Activated CD4-positive, CD25-positive, alpha-beta regulatory T cell treated with anti-CD3 and anti-CD28 coated beads, Interleukin-2, amount 50 U/mL, for 16 hours (primary cell): ENCODE measurements at places on chromosomes 6 and 20.

DNA sequence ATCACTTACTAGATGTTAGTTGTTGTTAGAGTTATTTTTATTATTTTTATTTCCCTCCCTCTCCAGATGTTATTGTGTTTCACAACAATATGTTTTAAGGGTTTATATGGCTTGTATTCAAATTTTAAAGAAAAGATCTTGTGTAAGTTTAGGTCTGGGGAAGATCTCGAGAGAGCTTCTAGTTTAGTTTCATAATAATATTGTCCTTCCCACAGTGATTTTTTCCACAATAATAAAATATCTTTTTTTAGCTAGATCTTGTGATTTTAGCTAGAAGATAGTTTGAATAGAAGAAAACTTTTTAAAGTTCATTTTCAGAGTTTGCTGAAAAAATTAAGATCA lies 55.0 kb downstream of the ADGRG6 start:
- no peak for DNase-seq

DNA sequence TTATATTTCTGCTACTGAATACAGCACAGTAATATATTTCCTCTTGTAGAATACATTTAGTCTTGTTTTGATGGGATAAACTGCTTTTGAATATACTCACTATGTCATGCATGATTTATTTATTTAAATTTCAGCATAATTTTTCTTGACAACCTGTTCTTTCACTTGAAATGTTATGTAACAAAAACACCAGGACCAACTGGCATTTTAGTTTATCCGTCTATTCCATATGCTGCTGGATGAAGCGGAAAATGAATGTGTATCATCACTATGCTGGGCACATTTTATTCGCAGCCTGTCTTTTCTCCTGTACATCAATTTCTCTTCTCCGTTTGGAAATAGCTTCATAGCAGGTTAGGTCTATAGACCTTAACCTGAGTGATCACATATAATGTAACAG lies 206.8 kb upstream of the PLCB4 start:
- DNase-seq, result no peak

GRCh38 chr6:43489277-43490072 lies 12.1 kb downstream of the TJAP1 start:
- DNase-seq, result no peak

- no peak for DNase-seq
These were observed 141.3 kb downstream of the IMPG1 start for GRCh38 chr6:75931011-75931680.

GRCh38 chr20:33130568-33131061 lies 37.3 kb upstream of the BPIFA2 start:
- no peak for DNase-seq

DNA sequence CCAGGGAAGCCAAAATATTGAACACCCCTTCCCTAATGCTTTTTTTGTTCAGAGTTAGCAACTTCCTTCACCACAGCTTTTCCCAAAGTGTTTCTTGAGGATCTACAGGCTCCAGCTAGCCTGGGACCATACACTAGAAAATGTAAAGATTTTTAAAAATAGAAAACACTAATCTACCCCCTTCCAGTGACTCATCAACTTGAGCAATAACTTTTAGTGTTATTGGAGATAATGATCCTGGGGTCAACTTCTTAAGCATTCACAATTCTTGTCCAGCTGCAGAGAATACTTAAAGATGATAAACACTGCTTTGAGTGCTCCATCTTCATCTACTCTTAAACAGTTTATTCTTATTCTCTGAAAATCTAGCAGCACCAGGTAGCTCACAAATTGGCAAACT lies 131.6 kb downstream of the COL9A1 start:
- no peak for DNase-seq

- DNase-seq, result no peak
These were observed 21.3 kb downstream of the LMBRD1 start for GRCh38 chr6:69775585-69775849.

- DNase-seq, result no peak
These were observed 147.0 kb downstream of the MYB start for GRCh38 chr6:135328136-135328535.

GRCh38 chr6:41232667-41233066 lies 4.5 kb downstream of the TREML4 start:
- no peak for DNase-seq

- DNase-seq, result no peak
These were observed 14.5 kb downstream of the CD24 start for GRCh38 chr6:106959985-106960384.

DNA sequence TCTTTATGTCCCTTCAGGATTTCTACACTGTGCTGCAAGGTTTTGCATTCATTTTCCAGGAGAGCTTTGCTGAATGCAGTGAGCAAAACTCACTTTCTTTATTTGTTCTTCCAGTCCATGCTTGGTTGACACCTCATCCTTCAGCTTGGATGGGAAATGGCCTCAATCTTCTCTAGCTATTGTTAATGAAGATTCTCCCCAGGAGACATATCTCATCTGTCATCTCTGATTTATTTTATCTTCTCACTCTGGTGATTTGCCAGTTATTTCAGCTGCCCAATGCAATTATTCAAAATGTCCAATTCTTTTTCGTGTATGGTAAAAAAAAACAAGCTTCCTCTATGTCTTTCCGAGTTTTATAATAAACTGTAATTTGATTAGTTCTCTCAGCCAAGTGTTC lies 77.9 kb upstream of the PAK5 start:
- DNase-seq, result no peak

- DNase-seq, result no peak
These were observed 204.8 kb upstream of the KCNG1 start for GRCh38 chr20:51227744-51228143.

GRCh38 chr6:30006170-30007131 lies 54.6 kb upstream of the POLR1H start:
- DNase-seq, result no peak

GRCh38 chr6:143842461-143842901 lies 657 bp upstream of the LTV1 start:
- no peak for DNase-seq

GRCh38 chr6:166366921-166367320 lies 15.8 kb downstream of the MPC1 start:
- no peak for DNase-seq

GRCh38 chr20:54681869-54682268 lies 206.5 kb downstream of the DOK5 start:
- DNase-seq, result no peak

GRCh38 chr6:88725111-88725975 lies 238.1 kb downstream of the RNGTT start:
- DNase-seq, result no peak

DNA sequence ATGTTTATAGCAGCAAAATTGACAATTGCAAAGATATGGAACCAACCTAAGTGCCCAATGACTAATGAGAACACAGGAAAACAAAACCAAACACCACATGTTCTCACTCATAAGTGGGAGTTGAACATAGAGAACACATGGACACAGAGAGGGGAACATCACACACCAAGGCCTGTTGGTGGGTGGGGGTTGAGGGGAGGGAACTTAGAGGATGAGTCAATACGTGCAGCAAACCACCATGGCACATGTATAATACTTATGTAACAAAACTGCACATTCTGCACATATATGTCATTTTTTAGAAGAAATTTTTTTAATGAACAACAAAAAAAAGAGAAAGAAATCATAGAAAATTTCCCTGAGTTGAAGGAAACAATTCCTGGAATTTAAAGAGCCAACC lies 3.9 kb downstream of the EPM2A start:
- no peak for DNase-seq

DNA sequence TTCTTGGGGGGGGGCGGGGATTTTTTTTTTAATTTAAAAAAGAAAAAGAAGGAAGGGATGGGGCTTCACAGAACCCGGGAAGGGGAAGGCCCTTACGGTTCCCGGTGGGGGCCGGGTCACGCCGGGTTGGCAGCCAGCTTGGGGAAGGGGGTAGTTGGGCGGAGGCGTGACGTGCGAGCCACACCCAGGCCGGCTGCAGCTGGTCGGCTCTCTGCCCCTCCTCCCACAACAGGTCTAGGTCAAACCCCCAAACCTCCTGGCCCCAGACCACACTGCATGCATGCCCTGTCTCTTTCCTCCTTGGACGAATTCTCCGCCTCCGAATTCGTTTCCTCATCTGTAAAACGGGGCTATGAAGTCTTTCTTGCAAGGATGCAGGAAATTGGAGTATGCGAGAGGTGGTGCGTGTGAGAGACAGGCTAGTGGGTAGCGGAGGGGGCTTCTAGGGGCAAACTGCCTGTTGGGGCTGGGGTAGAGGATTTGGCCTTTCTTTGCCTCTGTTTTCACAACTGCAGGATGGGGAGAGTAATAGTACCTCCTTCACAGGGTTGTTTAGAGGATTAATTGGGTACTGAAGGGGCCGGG lies 828 bp downstream of the HCK start:
- DNase-seq, result no peak

DNA sequence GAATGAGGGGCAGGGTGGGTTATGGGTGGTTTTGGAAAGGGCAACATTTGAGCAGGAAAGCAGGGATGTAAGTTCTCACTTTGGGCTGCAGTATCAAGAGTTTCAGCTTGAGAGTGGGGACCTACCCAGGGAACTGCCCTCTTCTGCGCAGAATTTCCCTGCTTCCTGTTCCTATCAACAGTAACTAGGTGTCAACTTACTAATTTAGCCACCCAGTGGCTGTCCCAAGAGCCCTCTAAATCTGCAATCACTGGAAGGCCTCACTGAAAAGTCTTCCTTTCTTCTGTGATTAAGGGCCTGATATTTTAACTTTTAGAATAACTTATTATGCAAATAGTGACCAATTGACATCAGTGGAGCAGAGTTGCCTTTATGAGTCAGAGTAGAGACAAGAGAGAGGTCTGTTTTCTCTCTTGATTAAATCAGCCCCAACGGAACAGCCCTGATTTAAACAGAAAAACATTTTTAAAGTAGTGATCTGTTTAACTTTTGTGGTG lies 118.2 kb upstream of the RIPOR2 start:
- DNase-seq, result no peak
